HCT116 (cell line): ENCODE measurements at places on chromosomes 2 and 18. TPM values are rescaled to one million over a fixed set of nuclear protein-coding genes. Genes with fewer than 3 reads are reported as not detected.

DNA sequence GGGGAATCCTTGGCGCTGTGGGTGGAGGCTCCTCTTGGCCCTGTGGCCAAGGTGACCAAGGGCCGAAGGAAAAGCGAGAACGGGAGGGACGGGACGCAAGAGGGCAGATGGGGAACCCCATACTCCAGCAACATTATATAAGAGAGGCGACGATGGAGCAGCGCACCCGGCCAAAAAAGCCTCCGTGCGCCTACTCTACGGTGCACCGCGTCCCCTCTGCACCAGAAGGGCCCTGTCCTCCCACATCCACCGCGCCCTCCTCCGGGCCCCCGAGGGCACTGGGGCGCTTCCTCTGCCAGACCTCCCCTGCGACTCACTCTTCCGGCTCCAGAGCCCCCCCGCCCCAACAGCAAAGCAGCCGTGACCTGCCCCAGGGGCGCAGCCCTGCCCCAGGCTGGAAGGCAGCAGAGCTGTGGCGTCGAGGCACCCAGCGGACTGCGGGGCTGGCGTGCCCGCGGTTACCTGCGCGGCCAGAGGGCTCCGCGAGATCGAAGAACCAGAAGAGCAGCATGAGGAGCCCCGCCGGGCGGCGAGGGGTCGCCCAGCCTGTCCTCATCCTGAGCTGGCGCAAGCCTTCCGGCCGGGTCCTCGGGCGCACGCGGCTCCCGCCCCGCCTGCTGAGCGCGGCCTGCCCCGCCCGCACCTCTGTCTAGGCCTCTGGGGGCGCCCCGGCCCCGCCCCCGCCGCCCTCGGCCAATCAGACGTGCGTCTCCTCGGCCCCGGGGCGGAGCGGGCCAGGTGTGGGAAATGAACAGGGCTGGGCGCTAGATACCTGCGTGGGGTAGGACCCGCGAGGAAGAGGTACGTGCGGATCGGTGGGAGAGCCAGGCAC lies 106.3 kb upstream of the CD302 start:
- no peak for DNase-seq

DNA sequence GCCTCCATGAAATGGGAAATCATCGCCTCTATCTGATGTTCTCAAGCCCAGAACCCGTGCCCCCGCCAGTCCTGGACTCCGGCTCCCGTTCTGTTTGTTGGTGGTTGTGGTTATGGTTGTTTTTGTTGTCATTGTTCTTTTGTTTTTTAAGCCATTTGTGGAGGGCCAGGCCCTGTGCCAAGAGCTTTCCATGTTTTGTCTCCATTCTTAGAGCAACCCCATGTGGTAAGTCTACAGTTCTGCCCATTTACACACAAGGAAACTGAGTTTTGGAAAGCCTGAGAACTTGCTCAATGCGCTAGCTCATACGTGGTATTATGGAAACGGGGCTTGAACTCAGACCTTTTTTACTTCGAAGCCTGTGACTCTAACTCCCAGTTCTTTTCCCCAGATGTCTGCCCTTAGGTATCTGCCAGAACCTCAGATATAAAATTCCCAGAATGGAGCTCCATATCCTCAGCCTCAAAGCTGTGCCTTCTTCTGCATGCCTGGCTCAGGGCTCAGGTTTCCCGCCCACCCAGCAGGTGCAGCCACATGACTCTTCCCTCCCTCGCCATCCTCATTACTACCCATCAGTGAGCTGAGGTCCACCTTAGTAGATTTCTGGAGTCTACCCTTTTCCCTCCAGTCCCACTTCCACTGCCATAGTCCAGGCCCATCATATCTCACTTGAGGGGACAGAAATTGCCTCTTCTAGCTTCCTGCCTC lies 194.1 kb downstream of the KLHL29 start:
- DNase-seq, result no peak

- DNase-seq, result peak; percentile 99
These were observed 4.4 kb downstream of the CCL20 start for GRCh38 chr2:227817850-227818674.

- no peak for DNase-seq
These were observed 13.9 kb downstream of the IL37 start for GRCh38 chr2:112924821-112925220.

- DNase-seq, result no peak
These were observed 172.2 kb downstream of the GLI2 start for GRCh38 chr2:120907822-120908221.

The CIDEA gene
- not detected for total RNA-seq

The ARHGEF33 gene
- total RNA-seq, result 0.30 TPM

- no peak for DNase-seq
These were observed 352.7 kb downstream of the CDH7 start for GRCh38 chr18:66103550-66103949.

DNA sequence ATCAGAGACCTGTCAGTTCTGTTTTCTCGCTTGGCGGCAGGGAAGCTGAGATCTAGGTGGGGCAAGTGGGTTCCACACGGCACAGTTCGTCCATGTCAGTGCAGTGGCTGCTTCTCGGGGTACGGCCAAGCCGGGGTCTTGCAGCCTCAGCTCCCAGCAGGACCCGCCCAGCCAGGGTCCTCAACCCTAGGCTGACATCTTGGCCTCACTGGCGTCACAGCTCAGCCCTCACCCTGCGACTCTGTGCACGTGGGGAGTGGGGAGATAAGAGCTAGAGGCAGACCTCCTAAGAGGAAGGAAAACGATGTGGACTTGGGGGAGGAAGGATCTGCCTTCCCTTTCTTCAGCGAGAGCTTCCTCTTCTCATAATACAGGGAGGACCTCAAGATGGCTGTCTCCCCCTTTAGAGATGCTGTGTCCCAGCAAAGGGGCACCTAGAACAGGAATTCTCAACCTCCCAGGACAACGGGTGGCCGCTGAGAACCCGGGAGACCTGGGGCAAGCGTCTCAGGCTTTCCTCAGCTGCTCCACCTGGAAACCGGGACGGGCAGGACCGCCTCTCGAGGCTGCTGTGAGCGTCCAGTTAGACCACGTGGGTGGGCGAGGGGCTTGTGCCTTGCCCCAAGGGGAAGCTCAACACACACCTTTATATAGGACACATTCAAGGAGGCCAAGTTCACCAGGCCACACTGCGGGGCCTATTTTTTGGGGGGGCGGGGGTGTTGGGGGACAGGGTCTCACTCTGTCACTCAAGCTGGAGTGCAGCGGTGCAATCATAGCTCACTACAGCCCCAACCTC lies 23.5 kb upstream of the KLF11 start:
- no peak for DNase-seq

The ANKRD29 gene
- 8.8 TPM for total RNA-seq

The AMER3 gene
- total RNA-seq, result not detected

DNA sequence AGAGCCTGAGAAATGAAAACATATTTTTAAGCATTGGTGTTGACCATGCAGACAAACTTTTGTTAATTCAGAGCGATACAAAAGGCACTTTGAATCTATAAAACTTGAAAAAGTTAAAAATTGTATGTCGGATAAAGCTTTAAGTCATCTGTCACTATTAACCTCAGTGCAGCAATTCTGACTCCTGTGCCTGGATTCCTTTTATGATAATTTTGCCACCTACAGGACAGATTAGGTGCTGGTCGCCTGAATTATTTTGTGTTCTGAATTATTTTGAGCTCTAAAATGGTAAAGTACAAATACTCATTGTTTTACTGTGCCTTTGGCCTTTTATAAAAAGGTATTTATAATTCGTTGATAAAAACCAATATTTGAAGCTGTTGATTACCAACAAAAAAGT lies 19.4 kb upstream of the RNF138 start:
- DNase-seq, result no peak

- no peak for DNase-seq
These were observed 66.0 kb downstream of the BOLA3 start for GRCh38 chr2:74081763-74082110.

DNA sequence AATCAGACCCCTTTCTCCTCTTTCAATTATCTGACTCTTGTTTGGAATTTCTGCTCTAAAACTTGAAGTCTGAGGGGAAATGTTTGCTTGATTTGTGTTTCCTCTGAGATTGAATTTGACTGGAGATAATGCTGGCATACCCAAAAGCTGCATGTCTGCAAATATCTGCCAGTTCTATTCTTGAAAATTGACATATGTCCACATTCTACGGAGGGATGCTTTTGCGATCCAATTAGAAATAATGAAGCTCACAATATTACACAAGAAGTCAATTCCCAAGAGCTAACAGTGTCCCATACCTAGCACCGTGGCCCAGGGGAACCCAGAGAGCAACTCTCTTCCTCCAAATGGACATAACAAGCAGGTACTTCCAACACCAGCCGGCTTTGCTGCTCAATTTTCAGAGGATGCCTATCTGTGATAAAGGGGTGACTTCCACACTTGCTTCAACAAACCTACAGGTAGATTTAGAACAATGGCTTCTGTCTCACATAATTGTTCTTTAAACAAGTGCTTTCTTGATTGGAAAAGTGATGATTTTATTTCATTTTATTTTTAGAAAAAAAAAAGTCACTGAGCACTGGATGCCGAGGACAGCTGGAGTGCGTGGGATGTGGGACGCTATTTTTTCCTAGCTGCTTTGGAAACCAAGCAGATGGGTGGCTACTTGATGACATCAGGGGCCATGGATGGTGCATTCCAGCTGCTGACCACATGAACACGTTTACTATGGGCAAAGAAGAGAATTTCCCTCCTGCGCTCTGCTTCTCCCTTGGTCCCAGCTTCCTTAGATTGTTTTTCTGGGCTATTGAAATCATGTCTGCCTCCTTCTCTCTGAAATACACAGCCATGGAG lies 488.9 kb downstream of the RNF144A start:
- no peak for DNase-seq

DNA sequence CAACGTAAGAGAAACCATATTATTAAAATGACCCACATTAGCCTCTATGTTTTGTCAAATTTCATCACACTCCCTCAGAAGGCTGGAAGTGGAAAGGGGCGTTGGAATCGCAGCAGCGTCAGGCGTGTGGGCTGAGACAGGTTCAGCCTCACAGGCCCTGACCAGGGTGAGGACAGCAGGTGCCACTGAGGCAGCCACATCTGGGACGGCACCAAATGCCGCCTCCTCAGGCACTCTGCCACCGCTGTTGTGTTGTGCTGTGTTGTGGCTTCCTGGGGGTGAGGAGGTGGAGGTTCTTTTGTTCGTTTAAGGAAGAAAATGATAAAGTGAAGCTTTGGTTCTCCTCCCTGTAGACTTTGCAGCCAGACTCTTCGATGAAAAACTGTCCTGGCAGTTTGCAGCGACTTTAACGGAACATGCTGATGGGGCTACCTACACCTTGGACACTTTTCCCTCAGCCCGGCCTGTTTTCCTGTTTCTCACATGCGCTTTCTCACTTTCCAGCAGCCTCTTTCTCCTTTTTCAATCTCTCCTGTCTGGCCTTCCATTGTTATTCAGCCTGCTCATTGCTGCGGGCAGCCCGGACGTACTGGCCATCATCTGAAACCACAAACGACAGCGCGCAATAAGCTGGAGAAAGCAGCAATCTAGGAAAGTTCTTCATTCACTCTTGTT lies 44.9 kb upstream of the SALL3 start:
- DNase-seq, result no peak
